Naive thymus-derived CD4-positive, alpha-beta T cell (primary cell): ENCODE measurements at places on chromosomes 16 and 17.
A peak's percentile ranks its signal among the peaks of the same experiment; 100 is the strongest.

DNA sequence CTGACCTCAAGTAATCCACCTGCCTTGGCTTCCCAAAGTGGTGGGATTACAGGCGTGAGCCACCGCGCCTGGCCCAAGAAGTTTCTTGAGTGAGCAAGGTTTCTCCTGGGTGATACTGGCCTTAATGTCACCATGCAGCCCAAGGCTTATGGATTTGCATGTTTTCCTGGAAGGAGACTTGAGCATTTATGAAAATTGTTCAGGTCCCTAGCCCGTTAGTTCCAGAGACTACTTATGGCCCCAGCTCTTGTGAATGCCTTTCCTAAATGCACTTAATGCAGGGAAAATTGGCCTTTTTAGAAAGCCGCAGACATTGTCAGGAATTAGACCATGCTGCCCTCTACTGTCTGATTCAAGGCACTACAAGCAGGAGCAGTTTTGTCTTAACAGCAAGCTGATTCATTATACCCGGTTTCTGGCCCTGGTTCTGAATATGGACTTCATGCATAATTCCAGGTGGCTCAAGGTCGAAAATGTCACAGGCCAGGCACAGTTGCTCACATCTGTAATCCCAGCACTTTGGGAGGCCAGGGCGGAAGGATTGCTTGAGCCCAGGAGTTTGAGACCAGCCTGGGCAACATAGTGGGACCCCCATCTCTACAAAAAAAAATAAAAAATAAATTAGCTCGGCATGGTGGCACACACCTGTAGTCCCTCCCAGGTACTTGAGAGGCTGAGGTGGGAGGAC lies 91.3 kb downstream of the SNX29 start:
- DNase-seq = peak; percentile 68

GRCh38 chr17:73950593-73950914 lies 252.9 kb upstream of the RPL38 start:
- no peak for DNase-seq

DNA sequence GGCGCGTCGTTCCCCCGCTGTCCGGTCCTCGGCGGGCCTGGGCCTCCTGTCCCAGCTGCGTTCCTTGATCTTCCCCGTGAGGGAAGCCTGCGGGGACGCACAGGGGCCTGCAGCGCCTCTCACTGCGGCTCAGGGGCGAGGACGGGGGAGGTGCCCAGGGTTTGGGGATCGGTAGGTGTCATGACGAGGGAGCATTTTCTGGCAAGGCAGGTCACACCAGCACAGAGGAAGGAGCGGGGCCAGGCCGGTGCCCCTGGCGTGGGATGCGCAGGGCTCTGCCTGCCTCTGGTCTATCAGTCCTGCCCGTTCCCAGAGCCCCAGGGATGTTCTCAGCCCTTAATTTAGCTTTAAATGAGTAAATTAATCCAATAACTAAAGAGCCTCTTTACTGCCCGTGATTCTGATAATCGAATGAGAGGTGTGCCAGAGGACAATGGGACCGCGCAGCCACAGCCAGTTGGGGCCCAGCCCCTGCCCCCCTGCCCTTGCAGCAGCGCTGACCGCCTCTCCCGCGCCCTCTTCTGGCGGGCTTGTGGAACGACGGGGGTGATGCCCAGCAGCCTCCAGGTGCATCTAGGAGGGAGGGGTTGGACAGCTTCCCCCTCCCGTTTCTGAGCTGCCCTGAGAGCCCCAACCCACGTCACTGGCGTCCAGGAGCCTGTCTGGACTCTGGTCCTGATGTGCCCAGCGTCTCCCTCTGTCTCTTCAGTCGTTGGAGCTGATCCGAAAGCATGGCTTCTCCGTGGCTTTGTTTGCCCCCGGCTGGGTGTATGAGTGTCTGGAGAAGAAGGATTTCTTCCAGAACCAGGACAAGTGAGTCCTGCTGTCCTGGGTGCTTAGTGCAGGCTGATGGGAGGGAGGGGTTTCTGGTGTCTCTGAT lies 7.9 kb downstream of the ENGASE start:
- DNase-seq = peak; percentile 67

GRCh38 chr16:60181536-60181935 lies 1447.4 kb upstream of the GOT2 start:
- no peak for DNase-seq

- no peak for DNase-seq
Measured at GRCh38 chr17:1755827-1756262, 6.0 kb upstream of the SERPINF1 start.

GRCh38 chr16:87108941-87109340 lies 208.3 kb downstream of the C16orf95 start:
- no peak for DNase-seq

DNA sequence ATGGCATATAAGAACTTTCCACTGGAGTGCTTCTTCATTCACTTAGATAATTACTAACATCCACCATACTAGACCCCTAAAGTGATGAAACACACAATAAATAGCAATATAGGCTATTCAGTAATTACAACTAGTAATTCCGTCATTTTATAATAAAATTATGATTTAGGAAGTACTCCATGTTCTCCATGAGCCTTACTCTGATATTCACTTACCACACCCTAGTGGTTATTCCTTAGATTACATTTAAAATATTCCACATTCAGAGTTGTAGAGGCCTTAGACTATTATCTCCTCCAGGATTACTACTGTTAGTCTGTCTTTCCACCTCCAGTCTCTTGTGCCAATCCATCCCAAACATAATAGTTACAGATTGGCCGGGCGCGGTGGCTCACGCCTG lies 62.4 kb downstream of the STH start:
- no peak for DNase-seq

- no peak for DNase-seq
Measured at GRCh38 chr17:42166196-42166763, 11.5 kb upstream of the RAB5C start.

DNA sequence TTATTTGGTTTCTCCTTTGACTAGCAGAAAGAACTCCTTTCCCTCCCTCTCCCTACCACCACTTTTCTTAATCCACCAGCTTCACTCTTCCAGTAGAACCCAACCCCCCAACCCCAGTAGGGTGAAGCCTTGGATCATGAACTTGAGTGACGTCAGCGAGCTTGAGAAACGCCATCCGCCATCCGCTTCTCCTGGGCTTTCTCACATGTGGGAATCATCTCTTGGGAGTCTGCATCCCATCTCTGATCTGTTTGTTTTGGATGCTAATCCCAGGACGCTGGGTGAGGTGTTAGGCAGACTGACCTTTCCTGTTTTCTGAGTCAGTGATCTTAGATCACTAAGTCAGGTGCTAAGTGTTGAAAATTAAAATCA lies 16.0 kb upstream of the SOX9 start:
- no peak for DNase-seq

DNA sequence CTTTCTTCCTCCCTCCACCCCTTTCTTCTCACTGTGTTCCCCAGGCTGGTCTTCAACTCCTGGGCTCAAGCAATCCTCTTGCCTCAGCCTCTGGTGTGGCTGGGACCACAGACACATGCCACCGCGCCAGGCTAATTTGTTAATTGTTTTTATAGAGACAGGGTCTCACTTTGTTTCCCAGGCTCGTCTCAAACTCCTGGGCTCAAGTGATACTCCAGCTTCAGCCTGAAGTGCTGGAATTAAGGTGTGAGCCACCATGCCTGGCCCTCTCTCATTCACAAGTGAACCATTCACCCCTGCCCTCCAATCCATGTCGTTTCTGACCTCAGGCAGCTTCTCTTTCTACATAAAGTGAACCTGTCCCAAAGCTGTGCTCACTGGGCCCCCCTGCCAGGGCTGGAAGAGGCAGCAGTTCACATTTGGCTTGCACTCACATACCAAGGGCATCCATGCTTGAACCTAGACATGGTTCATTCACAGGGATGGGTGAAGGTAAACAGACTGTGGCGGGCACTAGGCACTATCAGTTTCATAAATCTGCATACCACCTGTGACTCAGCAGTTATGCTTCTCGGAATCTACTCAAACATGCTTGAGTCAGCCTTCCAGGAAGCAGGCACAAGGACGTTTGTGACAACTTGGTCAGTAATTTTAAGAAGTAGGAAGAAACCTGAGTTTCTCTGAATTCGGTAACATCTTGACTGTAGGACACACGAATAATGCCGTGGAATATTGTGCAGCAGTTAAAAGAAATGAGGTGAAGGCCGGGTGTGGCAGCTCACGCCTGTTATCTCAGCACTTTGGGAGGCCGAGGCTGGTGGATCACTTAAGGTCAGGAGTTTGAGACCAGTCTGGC lies 6.0 kb upstream of the RNF213 start:
- DNase-seq = no peak

DNA sequence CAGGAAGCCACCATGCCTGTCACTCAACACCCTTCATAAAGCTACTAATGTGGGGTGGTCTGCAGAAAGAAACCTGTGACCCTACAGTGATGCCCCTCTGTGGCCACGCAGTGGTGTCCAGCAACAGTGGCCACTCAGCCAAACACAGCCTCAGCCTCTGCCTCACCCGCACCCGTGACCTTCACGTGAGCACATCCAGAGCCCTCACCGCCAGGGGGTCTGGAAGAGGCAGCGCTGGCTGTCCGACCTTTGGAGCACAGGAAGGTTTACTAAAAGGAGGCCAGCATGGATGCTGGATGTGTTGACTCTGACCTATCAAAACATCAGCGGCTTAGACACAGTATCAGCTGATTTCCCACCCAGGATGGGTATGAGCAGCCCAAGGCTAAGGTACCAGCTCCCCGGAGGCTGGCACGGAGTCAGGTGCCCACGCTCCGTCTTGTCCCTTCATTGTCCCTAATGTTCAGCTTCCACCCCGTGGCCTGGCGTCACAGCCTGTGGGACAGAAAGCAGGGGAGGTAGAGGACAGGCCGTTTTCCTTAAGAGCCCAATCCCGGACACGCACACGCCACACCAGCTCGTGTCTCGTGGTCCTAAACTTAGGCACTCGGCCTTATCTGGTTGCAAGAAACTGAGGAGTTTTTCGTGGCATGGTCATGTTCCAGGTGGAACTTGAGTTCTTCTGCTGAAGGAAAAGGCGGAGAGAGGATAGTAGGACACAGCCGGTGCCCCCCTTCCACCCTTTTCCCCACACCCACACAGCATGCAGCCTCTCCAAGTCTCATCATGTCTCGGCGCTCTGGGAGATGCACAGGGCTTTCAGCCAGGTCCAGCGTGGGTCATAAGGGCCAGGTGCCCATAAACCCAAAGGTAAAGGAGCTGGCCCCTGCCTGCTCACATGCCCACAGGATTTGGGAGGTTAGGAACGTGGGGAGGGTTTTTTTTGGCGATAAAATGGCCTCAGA lies 49.7 kb upstream of the ENDOV start:
- no peak for DNase-seq

DNA sequence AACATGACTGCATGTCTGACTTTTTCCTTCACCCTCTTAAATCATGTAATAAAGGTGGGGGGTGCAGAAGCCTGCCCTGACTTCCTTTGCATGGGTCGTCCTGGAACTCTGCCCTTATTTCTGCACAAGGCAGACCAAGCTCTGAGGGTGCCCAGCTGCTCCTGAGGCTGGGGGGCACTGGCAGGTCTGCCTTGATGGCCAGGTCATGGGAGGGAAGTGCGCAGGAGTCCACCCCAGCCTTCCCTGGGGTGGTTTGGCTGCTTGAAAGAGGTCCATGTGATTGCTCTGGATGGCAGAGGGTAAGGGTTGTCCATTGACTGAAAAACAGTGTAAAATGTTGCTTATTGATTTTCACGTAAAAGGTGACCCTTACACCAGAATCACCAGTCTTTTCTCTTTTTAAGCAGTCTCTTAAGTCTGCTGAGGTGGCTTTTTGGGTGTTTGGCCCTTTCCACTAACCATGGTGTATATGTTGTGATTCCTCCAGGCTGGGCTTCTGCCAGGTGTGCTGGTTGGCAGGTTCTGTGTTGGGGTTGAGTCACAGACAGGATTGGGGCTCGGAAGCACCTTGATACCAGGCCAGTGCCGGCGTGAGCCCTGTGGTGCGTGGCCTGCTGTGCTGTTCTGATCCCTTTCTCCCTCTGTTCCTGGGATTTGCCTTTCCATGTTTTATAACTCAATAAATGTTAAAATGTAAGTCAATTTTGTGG lies 19.4 kb downstream of the DHX38 start:
- DNase-seq = no peak

DNA sequence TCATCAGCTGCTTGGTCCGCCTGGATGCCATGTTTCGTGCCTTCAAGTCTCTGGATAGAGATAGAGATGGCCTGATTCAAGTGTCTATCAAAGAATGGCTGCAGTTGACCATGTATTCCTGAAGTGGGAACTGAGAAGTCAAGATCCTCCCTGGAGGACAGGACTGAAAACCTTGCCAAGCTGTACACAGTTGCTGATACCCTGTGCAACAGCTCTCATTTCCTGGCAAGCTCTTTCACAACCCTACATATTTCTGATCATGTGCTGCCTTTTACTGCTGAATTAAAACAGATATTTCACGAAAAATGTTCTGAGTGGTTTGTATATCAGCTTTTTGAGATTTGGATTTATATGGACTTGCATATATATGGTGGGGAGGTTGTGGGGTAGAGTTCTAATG lies 898 bp downstream of the CAPNS2 start:
- no peak for DNase-seq

GRCh38 chr16:56351481-56351880 lies 73.9 kb downstream of the AMFR start:
- DNase-seq = no peak

DNA sequence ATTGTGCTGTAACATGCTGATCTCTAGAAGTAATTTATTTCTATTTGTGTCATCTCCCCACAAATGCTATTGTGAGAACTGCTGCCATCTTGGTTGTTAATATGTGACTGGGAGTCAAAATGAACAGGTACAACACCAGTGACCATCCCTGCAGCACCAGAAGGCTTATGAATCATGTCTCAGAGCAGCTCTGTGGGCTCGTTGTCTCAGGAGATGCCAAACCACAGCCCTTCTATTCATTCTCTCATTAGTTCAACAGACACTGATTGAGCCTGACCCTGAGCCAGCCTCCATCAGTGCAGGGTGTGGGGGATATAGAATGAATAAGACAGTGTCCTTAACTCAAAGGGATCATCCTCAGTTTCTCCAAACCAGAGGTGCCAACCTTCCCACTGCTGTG lies 92.5 kb downstream of the UTP18 start:
- no peak for DNase-seq

- peak; percentile 76 for DNase-seq
Measured at GRCh38 chr17:77375917-77376651, 235.3 kb downstream of the SEC14L1 start.

GRCh38 chr16:7090628-7091115 lies 242.0 kb upstream of the RBFOX1 start:
- no peak for DNase-seq

DNA sequence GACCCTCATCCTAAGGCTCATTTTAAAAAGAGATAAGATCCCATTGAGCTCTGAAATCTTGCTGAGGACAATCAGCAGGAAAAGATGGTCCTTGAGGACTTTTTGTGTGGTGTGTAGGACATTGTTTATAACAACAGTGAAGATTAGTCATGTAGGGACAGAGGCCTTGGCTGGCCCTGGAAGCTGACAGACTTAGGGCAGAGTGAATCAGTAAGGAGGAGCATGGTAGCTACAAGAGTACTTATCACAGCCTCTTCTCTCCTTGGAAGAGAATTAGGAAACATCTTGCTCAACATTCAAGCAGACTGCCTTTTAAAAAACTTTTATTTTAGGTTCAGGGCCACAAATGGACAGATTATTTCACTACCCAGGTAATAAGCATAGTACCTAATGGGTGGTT lies 665.9 kb upstream of the SALL1 start:
- DNase-seq = no peak
